ENCODE measurements at places on chromosomes 6 and 20. TPM values are rescaled to one million over a fixed set of nuclear protein-coding genes. Genes with fewer than 3 reads are reported as not detected.

The SNAP25 gene
- not detected for total RNA-seq

The NKX2-2 gene
- not detected for total RNA-seq

The MYLK2 gene
- total RNA-seq: not detected

The PKIB gene
- 2.1 TPM for total RNA-seq

The COL20A1 gene
- not detected for total RNA-seq

The ACTL10 gene
- 0.20 TPM for total RNA-seq

The TFB1M gene
- 22.2 TPM for total RNA-seq

The RNF144B gene
- total RNA-seq: 17.5 TPM

The FOXF2 gene
- total RNA-seq: not detected

The BFSP1 gene
- 0.10 TPM for total RNA-seq

The COL10A1 gene
- not detected for total RNA-seq

The SPDEF gene
- total RNA-seq: 0.15 TPM

The LTA gene
- total RNA-seq: 0.93 TPM

The CLIC5 gene
- total RNA-seq: 0.28 TPM

The KCNQ2 gene
- total RNA-seq: not detected

The ABHD16B gene
- total RNA-seq: not detected

The PDCD2 gene
- 22.2 TPM for total RNA-seq

The METTL24 gene
- 0.48 TPM for total RNA-seq

The TNXB gene
- total RNA-seq: 13.7 TPM

The COL19A1 gene
- 0.10 TPM for total RNA-seq

The FRS3 gene
- 4.4 TPM for total RNA-seq

The SIRPG gene
- total RNA-seq: not detected

The NRSN2 gene
- 3.1 TPM for total RNA-seq

The HCRTR2 gene
- not detected for total RNA-seq

The EBF4 gene
- 8.9 TPM for total RNA-seq
